Stimulated activated CD4-positive, alpha-beta T cell treated with anti-CD3 and anti-CD28 coated beads, TNF-alpha, amount 100 ng/mL, for 48 hours (primary cell): ENCODE measurements at places on chromosomes 12 and 14.

- no peak for DNase-seq
Measured at GRCh38 chr14:81176241-81176640, 44.5 kb downstream of the GTF2A1 start.

DNA sequence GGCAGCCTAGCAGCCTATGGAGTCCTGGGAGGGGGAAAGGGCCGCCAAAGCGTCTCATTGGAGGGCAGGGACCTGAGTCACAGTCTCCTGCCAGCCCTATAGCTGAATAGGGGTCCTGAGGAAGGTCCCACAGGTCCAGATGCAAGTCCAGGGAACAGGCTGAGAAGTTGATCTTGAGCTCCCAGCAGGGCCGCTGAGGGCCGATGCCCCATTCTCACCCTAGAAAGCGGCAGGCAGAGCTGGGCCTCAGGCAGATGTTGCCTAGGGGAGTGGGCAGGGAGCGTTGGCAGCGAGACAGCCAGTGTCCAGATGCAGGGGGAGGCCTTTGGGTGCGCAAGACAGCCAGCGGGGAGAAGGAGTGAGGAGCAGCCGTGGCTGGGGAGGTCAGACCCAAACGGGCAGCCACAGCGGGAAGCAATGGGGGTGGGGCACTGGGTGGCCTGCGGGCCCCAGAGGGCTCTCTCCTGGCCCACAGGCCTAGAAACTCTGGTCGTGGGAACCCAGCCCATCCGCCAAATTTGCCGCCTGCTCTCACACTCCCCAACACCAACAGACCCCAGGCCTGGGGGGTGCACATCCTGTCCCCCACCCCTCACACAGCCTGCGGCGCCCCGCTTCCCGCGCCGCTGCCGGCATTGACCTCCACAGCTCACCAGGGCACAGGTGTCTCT lies 1.1 kb downstream of the HDAC7 start:
- no peak for DNase-seq

DNA sequence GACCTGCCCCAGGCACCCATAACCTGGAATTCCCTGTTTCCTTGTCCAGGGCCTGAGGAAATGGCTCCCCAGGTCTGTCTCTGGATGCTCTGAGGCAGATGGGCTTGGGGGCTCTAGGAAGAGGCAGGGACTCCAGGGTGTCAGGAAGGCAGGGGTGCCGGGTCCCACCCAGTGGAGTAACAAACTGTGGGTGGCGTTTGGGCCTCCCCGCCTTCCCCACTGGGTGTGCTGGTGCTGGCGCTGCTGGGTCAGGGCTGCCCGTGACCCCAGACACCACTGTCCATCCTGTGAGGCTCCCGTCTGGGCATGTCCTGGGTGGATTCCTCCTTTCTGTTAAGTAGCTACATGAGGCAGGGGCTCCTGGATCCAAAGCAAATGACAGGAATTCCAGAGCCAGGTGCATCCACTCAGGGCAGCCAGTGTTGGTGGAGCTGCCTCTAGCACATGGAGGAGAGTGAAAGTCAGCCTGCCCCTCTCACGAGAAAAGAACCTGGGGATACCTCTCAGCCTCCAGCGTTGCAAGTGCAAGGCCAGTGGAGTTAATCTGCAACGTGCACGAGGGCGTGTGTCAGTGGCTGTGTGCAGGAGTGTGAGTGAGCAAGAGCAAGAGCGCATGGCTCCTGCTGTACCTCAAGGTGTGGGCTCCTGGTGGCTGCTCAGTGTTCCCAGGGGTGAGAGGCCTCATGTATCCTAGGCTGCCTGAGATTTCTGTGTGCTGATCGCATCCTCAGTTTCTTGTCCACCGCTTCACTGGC lies 403.1 kb downstream of the TMEM121 start:
- no peak for DNase-seq

DNA sequence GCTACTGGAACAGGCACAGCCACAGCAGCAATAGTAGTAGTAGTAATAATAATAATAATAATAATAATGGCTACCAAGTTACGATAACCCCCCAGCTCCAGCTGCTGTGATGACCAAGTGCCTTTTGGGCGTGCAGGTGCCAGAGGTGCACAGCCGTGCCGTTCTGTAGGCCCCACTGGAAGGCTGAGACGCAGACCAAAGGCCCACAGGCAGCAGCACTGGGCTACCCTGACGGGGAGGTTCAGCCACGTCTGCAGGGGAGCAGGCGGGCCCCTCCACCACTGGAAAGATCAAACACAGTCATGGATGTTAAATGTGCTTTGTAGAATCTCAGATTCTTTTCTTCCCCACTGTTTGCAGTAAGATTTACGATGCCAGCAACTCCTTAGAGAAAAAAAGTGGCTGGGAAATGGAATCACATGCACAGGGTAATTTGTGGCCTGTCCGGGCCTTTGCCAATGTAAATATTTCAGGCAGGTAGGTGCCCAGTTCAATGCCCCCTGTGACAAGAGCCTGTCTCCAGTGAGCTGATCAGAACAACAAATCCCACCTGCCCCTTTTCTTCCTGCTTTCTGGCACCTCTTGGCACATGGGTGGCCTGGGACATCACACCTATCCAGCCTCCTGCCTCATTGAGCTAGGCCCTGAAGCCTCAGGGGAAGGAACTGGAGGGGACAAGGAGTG lies 32.6 kb downstream of the CCDC85C start:
- no peak for DNase-seq

- no peak for DNase-seq
Measured at GRCh38 chr12:9340422-9341259, 132.4 kb upstream of the PZP start.

GRCh38 chr12:130249376-130249775 lies 87.1 kb downstream of the FZD10 start:
- DNase-seq, result no peak

DNA sequence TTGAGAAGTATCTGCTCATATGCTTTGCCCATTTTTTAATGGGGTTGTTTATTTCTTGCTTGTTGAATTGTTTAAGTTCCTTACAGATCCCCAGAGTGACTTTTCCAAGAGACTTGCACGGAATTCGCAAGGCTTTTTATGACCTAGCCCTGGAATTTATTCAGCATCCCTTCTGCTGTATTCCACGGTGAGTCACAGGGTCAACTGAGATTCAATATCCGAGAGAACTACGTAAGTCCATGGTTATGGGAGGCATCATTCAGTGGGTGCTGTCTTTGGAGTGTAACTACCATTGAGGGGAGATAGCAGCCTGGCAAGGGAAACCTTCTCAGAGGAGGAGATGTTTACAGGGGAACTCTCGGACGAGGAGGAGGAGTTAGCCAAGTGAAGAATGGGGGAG lies 20.9 kb upstream of the GPRC5A start:
- DNase-seq, result no peak

DNA sequence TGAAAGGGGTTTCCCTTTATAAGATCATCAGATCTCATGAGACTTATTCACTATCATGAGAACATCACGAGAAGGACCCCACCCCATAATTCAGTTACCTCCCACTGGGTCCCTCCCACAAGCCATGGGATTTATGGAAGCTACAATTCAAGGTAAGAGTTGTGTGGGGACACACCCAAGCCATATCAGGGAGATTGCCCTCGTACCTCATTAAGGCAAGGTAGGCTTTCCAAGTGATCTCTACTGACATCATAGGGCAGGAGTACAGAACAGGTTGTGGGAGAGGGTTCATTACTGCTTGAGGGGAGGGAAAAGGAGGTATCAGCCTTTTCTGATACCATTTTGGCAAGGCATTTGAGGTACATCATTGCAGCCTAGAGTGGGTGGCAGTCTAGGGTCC lies 524.6 kb downstream of the PRKD1 start:
- DNase-seq, result no peak

DNA sequence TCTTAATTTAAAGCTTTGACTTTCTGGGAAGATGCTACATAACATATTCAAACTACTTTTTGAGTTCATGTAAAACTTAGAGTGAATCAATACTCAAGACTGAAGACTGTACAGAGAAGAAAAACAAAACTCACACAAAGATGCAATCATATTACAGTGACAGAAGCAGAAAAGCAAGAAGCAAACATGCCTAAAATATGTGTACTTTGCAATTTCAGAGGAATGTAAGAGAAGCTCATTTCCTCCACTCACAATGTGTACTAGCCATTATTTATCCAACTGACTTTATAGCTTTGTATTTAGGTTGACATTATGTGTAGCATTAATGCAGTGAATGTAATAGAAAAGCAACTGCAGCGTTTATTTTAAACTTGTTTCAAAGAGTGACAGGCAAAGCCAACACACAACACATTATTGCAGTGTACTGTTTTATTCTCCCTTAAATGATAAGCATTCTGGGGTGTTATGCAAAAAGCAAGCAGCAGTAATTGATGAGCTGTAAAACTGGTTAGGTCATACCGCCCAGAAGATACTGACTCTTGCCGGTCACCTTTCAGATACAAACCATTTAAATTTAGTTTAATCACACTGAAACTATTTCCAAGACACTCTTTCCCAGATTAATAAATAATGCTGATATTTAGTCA lies 88.2 kb upstream of the PAWR start:
- no peak for DNase-seq

DNA sequence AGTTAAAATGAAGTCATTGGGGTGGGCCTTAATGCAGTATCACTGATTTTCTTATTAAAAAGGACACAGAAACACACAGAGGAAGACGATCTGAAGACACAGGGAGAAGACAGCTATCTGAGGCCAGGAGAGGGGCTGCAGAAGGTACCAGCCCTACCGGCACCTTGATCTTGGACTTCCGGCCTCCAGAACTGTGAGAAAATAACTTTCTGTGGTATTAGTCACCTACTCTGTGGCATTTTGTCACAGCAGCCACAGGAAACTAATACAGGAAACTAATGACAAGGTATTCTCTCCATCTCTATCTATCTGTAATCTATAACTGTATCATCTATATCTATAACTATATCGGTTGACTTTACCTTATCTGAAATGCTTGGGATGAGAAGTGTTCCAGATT lies 1149.5 kb downstream of the BCL11B start:
- DNase-seq, result no peak

- DNase-seq, result no peak
Measured at GRCh38 chr12:15393995-15394394, 71.7 kb downstream of the PTPRO start.

DNA sequence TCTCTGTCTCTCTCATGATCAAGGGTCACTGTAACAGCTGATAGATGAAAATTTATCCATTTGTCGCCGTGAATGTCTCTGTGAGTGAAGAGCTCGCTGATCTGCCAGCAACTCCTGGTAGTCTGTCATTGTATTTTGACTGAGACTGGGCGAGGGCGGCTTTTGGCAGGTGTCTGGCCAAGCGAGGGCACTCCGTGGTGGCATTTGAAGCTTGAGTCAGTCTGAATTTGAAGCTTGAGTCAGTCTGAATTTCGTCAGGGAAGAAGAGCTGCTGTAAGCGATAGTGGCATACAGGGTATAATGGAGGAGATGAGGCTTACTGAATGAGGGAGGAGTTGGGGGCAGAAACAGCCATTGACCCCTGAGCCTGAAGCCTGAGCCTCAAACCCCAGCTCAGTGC lies 56.8 kb upstream of the FAM181A start:
- DNase-seq, result no peak

- DNase-seq, result no peak
Measured at GRCh38 chr12:31768046-31768445, 39.2 kb upstream of the AMN1 start.

- no peak for DNase-seq
Measured at GRCh38 chr12:121921066-121921465, 2.7 kb downstream of the CFAP251 start.

- no peak for DNase-seq
Measured at GRCh38 chr14:53001787-53002378, 51.0 kb upstream of the FERMT2 start.

GRCh38 chr12:119292893-119293630 lies 41.5 kb upstream of the CCDC60 start:
- DNase-seq, result no peak

GRCh38 chr14:104076743-104077142 lies 8.8 kb upstream of the ASPG start:
- DNase-seq, result no peak

DNA sequence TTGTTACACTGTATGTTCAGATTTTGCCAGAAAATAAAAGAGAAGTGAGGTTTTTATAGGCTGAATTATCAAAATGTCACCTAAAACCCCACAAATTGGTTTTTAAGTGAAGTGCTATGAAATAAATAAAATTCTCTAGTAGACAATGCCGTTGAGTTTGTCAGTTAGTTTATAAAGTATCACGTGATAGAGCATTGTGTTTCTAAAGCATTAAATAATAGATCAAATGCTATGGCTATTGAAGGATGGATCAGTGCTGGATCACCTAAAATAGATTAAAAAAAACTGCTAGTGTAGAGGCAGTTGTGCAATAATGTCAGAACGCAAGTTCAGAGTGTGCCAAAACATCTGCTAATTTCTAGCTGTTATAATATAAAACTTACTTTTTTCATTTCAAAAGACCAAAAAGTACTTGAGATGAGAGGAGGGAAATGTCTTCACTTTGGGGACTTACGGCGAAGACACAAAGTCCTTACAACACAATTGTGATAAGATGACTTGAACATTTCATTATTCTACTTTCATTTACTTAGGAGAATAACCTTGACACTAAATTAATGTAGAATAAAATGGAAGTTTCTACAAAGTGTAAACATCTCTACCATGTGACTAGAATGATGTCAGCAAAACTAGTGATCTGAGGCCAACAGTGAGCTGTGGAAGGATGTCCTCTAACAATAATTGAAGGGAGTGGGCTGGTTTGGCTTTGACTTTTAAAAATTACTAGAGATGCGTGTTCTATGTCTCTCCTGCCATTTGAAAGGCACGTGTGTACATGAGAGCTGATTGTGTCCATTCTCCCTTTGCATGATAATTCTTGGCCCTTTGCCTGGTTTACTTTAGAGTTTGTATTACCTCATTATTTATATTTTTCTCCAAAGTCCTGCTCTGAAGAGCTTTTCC lies 154.4 kb upstream of the PDE3A start:
- no peak for DNase-seq

GRCh38 chr12:53049571-53050318 lies at the start of gene TNS2:
TNS2 (plus strand) TSS chr12:53050065; CDS start chr12:53050186, 121 bp downstream.
- no peak for DNase-seq

DNA sequence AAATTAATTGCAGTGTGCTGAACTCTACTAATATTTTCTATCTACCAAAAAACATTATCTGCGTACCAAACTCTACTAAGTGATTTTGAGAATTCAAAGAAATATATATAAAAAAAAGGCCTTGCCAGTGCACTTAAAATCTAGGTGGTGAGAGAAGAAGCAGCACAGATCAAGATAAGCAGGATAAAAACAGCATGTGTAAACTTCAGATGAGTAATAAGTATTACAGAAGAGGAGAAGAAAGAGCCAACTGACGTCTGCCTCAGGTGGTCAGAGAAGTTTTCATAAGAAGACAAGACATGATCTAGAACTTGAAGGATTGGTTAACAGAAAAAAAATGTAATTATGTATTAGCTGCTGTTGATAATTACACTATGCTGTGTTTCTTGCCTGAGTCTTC lies 166.4 kb downstream of the DUSP6 start:
- DNase-seq, result no peak

GRCh38 chr12:123599721-123600120 lies 2.2 kb upstream of the DDX55 start:
- no peak for DNase-seq

DNA sequence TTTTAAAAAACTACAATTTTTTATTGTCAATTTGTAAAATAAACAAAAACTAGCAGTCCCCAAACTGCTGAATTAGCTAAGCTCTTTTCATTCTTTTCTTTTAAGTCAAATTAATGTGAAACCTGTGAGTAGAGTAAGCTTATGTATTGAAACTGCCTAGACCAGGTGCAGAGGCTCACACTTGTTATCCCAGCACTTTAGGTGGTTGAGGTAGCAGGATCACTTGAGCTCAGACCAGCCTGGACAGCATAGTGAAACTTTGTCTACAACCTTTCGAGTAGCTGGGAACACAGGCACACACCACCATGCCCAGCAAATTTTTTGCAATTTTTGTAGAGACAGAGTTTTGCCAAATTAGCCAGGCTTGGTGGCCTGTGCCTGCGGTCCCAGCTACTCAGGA lies 26.4 kb downstream of the SCFD1 start:
- no peak for DNase-seq
